Iris pigment epithelial cell (primary cell): ENCODE measurements at places on chromosomes 16 and 17.

DNA sequence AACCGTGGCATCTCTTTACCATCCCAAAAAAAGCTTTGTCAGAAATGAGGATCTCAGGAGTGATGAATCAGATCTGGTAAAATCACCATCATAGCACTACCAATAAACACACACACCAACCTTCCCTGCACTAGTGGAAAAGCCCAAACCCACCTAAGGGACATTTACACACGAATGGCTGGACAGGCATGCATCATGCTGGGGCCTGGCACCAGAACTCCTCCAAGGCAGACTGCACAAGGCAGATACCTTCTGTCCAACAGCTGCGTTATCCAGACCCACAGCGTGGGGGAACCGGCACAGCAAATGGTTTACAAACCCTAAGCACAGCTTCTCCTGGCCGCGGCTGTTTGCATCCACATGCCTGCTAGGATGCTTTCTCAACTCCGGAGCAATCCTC lies 2.8 kb downstream of the ASIC2 start:
- DNase-seq: no peak

GRCh38 chr16:89004209-89004831 lies 27.3 kb upstream of the CBFA2T3 start:
- DNase-seq: no peak

- peak; percentile 10 for DNase-seq
Measured at GRCh38 chr17:15342460-15342859, 1.1 kb upstream of the TEKT3 start.

- DNase-seq: no peak
Measured at GRCh38 chr16:82302042-82302727, 132.2 kb upstream of the MPHOSPH6 start.

DNA sequence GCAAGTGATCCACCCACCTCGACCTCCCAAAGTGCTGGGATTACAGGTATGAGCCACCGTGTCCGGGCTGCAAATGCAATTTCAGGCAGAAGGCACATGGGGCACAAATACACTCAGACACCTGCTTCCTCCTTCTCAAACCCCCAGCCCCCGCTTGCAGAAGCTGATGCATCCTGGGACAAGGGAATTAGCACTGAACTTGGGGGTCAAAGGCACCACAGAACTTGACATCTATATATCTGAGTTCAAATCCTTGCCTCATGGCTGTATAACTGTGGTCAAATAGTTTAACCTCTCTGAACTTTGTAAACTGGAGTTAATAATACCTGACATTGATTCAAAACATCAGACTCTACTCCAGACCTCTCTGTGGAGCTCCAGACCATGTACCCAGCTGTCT lies 4.1 kb upstream of the ARL5C start:
- no peak for DNase-seq

GRCh38 chr17:60165971-60166370 lies 16.2 kb downstream of the CA4 start:
- no peak for DNase-seq

DNA sequence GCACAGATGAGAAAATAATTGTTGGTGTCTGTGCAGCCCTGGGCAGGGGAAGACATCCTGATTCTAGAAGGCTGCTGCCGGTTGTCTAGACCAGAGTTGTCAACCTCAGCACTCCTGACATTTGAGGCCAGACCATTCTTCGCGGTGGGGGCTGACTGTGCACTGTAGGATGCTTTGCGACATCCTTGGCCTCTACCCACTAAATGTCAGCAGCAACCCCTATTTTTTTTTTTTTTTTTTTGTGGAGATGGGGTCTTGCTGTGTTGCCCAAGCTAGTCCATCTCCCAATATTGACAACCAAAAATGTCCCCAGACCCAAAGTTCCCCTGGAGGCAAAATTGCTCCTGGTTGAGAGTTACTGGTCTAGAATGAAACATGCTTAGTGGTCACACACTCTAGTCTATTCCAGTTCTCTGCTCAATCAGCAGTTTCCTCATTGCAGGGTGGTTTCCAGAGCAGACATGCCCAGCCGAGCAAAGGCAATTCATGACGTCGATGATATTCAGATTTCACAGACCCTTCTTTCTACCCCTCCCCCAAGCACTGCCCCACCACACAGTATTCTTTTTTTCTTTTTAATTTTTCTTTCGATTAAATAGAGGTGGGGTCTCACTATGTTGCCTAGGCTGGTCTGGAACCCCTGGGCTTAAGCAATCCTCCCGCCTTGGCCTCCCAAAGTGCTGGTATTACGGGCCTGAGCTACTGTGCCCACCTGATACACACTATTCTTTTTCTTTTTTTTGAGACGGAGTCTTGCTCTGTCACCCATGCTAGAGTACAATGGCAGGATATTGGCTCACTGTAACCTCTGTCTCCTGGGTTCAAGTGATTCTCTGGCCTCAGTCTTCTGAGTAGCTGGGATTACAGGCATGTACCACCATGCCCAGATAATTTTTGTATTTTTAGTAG lies 9.0 kb downstream of the C17orf99 start:
- no peak for DNase-seq

DNA sequence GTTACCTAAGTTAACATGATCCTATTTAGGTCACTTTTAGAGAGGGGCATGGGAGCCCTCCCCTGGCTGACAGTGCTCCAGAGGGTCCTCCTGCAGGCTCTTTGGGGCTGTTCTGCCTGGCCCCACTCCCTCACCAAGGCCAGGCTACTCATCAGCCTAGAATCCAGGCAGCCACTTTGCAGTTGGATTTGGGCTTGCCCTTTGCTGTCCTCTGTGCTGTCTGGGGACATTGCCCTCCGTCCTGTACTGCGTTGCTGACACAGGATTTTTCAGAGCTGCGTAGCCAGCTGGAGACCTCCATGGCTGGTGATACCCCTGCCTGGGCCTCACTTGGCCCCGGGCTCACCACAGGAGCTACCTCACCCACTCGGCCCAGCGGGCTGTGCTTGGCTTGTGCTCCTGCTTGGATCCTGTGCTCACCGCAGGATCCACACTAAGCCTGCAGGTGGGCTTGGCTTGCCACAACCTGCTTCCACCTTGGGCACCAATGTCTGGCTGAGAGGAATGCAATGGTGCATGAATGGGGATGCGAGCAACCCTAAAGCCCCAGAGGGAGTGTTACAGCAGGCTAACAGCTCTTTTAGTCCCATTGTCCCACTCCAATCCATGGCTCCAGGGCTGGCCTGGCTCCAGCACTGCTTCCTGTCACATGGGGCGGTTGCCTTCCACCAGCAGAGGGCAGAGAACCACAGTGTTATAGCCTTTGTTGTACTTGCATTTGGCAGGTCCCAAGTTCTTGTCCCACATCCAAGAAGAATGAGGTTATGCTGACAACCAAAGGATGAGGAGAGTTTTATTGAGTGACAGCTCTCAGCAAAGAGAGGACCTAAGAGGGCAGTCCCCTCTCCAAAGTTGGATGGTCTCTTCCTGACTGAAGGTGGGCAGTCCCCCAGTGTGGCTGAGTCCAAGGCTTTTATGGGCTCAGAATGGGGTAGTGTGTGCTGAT lies 21.5 kb downstream of the CCL4 start:
- peak; percentile 3 for DNase-seq

DNA sequence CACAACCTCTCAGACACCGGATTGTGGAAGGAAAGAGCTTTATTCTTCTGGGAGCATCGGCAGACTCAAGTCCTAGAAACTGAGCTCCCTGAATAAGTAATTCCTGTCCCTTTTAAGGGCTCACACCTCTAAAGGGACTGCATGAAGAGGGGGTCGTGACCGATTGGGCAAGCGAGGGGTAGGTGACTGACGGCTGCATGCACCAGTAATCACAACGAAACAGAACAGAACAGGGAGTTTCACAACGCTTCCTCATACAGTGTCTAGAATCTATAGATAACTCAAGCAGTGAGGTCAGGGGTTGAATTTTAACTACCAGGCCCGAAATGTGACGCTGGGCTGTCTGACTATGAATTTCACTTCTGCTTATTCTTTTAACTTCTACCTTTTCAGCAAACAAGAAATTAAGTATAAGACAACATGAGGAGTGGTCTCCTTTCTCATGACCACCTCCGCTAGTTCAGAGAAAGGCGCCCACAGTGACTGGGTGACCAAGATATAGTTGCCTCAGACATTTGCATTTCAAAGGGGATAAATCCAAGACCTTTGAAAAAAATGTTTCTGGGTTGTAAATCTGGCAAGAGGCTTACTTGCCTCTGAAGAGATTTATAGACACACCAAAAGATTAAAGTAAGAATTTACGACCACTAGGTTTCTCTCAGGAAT lies 88.4 kb upstream of the ATF7IP2 start:
- no peak for DNase-seq

GRCh38 chr16:57192146-57192545 lies 6.0 kb downstream of the RSPRY1 start:
- peak; percentile 79 for DNase-seq

GRCh38 chr16:68362947-68363657 lies 52.3 kb downstream of the PRMT7 start:
- no peak for DNase-seq
